ENCODE measurements at places on chromosomes 2 and 18. TPM values are rescaled to one million over a fixed set of nuclear protein-coding genes. Genes with fewer than 3 reads are reported as not detected.
A peak's percentile ranks its signal among the peaks of the same experiment; 100 is the strongest.

DNA sequence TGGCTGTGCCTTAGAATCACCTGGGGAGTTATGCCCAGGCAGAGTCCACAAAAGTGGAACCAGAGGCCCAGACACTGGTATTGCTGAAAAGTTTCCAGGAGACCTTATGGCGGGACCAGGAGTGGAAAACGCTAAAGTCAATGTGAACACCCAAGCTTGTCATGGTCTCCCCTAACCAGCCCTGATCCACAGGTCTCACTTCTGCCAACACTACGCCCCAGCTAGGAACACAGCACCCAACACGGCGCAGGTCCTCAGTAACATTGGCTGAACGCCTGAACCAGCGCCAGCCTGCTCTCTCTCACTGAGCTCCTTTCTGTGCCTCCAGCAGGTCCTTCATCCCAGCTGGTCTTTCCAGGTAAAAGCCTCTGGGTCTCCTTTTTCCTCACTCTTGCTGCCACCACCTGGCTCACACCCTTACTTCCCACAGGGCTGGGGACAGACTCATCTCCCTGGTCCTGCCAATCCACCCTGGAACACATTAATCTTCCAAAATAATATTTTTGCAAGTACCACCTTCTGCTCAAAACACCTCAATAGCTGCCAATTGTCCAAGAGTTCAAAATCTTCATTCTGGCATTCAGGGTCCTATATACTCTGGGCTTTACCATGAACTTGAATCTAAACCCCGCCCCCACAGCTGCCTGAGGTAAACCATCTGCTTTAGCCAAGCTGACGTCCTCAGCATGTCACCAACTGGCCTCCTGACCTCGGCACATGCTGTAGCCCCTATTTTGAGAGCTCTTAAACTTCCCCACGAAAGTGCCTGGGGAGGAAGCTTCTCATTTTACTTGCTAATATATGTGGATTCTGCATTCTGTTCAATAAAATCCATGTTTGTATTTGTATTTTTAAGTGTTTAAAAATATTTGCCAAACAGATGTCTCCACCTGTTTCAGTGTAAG is 34.6 kb downstream of the ADCY3 start:
- H3K4me3 ChIP-seq: no peak overlapping the region
- peaks cover 3% of the 10 kb centered on the region for H3K36me3 ChIP-seq
- no peaks in the 10 kb centered on the region for H3K27me3 ChIP-seq
- DNase-seq: no peak
- peak overlapping the region; percentile 35 for H3K27ac ChIP-seq

GRCh38 chr2:228545041-228545747 is 363.7 kb upstream of the SPHKAP start:
- no peak overlapping the region for H3K27ac ChIP-seq
- H3K4me1 ChIP-seq: no peaks in the 10 kb centered on the region
- no peak overlapping the region for H3K4me3 ChIP-seq
- DNase-seq: no peak
- no peaks in the 10 kb centered on the region for H3K36me3 ChIP-seq

DNA sequence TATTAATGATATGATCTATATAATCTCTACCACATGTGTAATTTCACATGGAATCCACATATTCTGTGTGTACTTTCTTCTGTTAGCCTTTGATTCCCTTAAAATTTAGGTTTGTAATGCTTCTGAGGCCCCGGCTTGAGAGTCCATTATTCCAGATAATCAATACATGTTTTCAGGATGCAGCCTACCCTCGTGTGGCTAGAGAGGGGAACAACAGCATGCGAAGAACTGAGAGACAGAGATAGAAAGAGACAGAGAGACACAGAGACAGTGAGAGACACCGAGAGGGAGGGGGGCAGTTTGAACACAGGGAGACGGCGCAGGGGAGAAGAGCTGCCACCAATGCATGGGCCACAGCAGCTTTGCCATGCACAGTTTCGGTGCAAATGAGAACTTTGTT is 185.4 kb downstream of the SNTG2 start:
- no peak overlapping the region for H3K4me3 ChIP-seq
- no peaks in the 10 kb centered on the region for H3K36me3 ChIP-seq
- H3K27me3 ChIP-seq: peaks cover 13% of the 10 kb centered on the region
- H3K27ac ChIP-seq: peak overlapping the region; percentile 4
- H3K4me1 ChIP-seq: peaks cover 51% of the 10 kb centered on the region

DNA sequence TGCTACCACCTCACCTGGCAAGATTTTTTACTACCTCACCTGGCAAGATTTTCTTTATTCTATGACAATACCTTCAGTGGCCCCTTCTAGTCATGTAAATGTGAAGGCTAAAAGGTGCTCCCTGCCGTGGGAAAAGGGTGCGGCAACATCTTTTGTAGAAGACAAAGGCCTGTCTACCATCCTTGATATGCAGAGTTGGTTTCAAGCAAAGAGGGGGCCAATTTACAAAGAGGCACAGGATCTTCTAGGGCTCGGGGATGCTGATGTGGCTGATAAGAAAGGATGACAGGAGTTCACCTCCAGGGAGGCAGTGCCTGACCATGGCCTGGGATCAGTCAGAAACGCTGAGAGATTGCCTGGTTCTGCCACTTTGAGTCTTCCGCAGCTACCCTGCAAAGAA is 165.4 kb upstream of the SLC1A4 start:
- H3K36me3 ChIP-seq: no peaks in the 10 kb centered on the region
- DNase-seq: no peak
- H3K4me3 ChIP-seq: no peak overlapping the region
- H3K4me1 ChIP-seq: peaks cover 26% of the 10 kb centered on the region

- H3K36me3 ChIP-seq: no peaks in the 10 kb centered on the region
- no peak overlapping the region for H3K4me3 ChIP-seq
- H3K27me3 ChIP-seq: peaks cover 7% of the 10 kb centered on the region
- H3K27ac ChIP-seq: no peak overlapping the region
- no peak for DNase-seq
- H3K4me1 ChIP-seq: peaks cover 3% of the 10 kb centered on the region
These were observed 21.1 kb upstream of the TMEM163 start for GRCh38 chr2:134739879-134740301.

Gene PIEZO2
- not detected for total RNA-seq
